ENCODE measurements at places on chromosomes 3 and 15. TPM values are rescaled to one million over a fixed set of nuclear protein-coding genes. Genes with fewer than 3 reads are reported as not detected.

Gene CCR4
- 42.1 TPM for total RNA-seq

Gene CCDC66
- total RNA-seq = 40.8 TPM

Gene RAB27A
- 149 TPM for total RNA-seq

Gene EIF5A2
- 11.8 TPM for total RNA-seq

Gene OPA1
- total RNA-seq = 61.7 TPM

Gene ADAMTSL3
- total RNA-seq = not detected

Gene SPPL2A
- total RNA-seq = 108 TPM

Gene CD200R1L
- total RNA-seq = not detected

Gene COLQ
- total RNA-seq = 2.3 TPM

Gene ZNF662
- total RNA-seq = not detected

Gene CCDC33
- not detected for total RNA-seq

Gene SLC24A5
- total RNA-seq = not detected

Gene CLDN1
- not detected for total RNA-seq

Gene LNP1
- 2.3 TPM for total RNA-seq

Gene SUCNR1
- not detected for total RNA-seq

Gene SECISBP2L
- 32.3 TPM for total RNA-seq

Gene TMEM45A
- total RNA-seq = 0.89 TPM

Gene CPLX3
- total RNA-seq = 0.35 TPM

DNA sequence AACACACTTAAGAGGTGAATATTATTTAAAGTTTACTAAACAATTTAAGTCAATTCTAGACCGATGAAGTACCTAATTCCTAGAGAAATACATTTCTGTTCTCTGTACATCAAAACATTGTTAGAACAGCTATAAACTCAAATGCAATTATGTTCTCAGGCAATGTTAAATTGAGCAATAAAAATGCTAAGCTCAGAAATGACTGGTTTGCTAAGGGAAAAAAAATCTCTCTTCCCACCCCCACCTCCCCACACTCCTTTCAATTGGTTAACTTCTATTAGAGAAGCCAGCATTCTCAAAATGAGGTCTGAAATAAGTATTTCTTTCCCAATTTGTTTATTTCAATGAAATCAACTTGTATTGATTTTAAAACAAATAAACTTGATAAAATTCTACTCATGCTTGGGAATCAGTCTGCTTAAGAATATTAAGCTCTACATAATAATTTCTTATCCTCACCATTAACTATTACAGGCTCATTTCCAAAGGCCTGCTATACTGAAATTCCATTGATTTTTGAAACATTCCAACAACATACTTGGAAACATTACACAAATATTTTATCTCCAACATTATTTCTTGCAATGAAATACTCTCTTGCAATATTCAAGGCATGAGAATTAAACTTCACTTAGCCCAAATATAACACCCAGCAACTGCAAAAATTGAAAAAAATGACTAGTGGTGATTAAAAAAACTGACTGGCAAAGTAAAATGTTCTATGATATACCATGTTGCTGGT lies 22.6 kb downstream of the TSPAN3 start:
- no peak for DNase-seq

DNA sequence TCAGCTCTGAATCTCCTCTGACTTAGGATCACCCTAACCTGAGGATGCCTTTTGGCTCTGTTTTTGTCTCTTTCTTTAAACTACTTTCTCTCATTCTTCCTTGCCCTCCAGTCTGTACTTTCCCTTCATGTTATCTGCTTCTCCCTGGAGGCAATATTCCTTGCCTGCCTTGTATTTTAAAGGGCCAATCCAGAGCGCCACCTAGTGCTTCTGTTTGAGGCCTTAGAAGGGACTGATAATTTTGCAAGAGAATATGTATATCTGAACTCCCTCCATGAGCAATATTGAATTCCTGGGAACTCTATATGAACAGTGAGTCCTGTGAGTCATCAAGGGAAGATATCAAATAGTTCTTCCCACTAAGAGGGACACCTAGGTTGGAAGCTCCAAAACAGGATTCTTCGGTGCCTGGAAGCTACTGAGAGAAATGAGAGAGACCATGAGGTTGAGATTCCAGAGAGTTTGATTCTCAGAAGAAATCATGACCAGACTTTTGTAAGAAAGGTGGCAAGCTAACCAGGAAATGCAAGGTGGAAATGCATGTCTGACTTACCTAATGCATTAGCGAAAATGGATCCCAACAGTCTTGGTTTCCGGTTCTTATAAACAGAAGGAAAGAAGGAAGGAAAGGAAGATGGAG lies 203.8 kb upstream of the CD96 start:
- peak; percentile 64 for DNase-seq

DNA sequence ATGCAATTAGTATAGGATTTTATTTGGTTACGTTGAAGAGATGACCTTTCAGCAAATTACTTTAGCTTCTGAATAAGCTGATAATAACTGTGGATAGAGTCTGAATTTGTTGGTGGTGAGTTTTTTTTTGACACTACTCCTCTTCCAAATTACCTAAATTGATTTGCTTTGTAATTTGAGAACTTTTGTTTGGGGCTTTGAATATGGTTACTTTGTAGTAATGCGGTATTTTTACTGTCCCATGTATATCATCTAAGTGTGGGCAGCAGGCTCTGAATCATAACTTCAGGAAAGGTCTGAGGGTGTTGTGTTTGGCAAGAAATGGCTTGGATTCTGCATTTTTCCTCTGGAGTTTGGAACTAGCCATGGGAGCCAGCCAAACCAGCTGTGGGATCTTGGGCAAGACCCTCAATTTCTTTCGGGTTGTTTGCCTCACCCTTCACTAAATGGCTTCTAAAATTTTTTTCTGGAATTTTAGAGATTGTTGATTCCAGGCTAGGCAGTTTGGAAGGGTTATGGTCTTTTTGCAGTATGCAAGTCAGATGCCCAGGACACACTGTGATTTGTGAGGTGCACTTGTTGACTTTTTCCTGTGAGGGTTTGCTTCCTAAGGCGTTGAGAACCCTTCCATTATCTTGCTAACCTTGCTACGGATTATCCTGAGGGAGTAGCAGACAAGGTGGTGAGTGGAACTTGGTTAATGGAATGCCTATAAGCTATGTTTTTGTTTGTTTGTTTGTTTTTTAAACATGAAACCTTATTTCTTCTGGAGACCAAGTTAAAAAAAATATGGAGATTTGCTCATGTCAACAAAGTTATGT lies 10.4 kb downstream of the PTPRG start:
- no peak for DNase-seq

GRCh38 chr15:88161636-88162035 lies 94.9 kb downstream of the NTRK3 start:
- DNase-seq = no peak

DNA sequence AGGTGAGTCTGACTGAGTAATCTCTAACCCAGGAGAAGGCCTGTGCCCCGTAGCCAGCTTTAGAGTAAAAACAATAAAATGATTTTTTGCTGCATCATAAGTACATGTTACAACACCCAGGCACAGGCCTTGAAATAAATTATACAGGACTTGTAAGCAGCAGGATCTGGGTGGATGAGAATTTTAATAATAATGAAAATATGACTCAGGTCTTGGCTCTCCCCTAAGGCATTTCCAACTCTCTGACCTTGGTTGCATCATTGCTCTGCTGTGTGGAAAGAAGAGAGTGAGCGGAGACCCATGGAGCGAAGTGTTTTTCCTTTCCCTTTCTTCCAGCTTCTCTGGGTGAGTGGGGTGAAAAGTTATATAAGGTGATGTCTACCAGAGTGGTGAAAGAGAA lies 44.6 kb downstream of the EOMES start:
- no peak for DNase-seq

DNA sequence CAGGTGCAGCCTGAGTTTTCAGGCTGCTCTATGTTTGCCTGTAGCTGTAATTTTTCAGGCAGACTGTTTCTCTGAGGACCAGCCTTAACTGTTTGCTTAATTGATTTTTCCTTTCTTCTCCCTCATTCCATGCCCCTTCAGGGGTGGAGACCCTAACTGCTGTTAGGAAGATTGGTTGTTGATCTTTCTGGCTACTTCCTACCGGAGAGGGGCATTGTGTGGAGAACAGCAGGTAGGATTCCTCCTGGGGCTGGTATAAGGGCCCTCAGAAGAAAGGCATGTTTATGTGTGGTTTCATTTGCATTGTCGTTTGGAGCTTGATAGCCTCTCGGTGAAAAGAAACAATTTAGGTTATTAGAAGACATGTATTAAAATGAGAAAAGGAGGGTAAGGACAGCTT lies 56.9 kb upstream of the GOLGA6L2 start:
- DNase-seq = no peak

GRCh38 chr3:191300422-191300821 lies 28.8 kb upstream of the CCDC50 start:
- DNase-seq = no peak

DNA sequence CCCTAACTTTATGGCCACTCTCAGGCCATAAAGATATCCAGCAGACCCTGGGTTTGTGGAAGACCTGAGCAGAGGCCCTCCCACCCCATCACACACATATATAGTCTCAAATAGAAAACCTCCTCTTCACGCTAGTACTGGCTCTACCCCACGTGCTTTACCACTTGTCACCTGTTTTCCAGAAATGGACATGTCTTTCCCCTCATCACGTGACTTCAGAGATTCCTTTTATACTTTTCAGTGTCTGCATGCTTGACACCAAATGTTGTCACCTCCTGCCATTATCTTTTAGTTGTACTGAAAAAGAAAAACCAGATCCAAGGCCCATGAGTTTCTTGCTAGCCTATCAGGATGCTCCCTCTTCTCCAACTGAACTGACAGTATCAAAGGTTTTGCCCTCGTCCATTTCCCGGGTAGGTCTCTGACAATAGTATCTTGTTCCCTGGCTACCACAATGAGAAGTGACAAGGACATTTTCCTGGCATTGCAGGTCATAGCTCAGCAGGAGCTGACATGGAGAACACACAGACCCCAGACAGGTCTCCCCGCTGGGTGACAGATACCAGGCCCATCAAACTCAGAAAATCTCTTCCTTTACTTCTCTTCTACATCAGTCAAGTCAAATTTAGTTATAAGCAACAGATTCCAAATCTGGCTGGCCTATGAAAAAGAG lies 650.0 kb upstream of the CFAP20DC start:
- DNase-seq = no peak

DNA sequence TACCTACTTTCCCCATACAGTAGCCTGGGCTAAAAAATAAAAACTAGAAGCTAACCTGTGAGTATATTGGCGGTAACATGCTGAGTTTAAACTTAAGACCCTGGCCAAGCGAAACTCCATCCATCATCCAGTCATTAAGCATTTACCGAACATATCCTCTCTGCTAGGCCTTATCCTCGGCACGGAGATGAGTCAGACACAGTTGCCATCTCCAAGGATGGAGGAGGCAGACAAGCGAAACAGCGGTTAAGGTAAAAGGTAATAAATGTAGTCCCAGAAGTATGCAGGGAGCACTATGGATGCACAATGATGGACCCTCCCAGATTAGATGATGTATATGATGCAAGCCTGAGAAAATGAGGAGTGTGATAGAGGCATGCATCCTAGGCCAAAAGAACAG lies 143.6 kb downstream of the RYR3 start:
- no peak for DNase-seq

DNA sequence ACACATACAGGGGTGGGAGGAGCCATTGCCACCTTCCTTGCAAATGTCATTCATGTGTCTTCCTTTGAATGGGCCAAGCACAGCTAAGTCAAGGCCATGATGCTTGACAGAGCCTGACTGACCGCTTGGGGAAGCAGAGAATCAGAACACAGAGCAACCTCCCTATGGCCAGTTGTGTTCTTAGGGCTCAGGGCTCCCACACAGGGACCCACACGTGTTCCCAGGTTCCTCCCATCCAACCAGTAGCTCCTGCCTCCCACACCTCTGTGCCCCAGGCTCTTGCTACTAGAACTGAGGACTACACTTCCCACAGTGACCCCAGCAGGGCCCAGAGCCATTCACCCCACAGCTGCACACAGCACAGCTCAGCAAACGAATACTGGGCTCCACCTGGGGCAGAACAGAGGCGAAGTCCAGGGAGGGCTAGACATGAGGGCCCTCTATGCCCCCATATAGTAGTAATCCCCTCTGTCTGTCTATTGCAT lies 42.9 kb downstream of the KLF15 start:
- DNase-seq = no peak

DNA sequence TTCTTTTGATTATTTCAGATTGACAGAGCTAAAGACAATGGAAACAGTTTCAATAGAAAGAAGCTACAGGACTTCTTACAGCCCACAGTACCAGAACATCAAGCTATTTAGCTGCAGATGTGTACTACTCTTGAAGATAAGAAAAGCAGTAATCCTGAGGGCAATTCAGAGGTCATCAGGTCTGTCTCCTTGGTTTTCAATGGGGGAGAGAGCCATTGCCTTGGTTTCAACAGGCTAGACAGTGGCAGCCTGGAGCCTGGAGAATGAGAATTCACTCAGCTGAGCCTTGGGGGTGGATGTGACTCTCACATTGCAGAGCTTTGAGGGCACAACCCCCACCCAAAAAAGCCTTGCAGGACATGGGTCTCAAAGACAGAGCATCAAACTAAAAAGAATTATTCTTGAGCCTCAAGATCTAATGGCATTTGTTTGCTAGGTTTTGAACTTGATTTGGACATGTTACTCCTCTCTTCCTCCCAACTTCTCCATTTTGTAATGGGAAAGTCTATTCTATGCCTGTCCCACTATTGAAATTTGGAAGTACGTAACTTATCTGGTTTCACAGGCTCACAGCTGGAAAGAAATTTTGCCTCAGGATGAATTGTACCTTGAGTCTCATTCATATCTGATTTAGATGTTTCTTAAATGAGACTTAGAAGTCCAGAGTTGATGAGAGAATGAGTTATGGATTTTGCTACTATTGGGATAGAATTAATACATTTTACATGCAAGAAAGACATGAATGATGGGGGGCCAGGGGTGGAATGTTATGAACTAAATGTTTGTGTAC lies 36.9 kb downstream of the PLSCR1 start:
- no peak for DNase-seq

DNA sequence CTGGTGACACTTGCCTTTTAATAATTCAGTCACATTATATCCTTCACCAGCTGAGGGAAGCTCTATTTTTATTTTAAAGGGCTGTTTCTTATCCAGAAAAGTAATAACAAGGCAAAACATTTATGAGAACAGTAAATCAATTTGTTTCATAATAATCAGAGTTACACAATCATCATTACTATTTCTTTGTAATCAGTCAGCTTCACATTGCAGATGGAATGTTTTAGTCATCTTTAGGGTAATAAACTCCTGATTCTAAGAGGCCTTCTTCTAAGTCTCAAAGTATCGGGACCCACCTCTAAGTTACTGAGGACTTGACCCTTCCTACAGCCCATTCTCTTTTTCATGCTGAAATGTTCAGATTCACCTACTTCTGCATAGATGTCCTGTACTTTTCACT lies 298.3 kb upstream of the TGFBR2 start:
- no peak for DNase-seq

DNA sequence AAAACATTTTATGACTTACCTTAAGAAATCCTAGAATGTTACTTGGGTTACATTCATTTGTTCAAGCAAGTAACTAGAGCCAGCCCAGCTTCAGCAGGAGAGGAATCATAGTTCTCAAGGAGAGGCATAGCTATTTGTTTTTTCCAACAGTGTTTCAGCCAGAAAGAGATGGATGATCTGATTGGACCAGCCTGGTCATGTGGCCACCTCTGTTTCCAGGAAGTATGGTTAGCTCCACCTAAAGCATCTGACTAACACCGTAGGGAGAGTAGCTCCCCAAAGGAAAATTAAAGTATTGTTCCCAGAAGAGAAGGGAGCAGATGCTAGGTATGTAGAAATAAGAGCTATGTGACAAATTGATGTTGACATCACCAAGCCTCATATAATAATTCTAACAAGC lies 417.1 kb downstream of the TAFA4 start:
- DNase-seq = no peak

- DNase-seq = no peak
Measured at GRCh38 chr15:70266412-70267121, 168.8 kb upstream of the TLE3 start.

- DNase-seq = no peak
Measured at GRCh38 chr3:19543212-19543841, 390.7 kb downstream of the EFHB start.

- no peak for DNase-seq
Measured at GRCh38 chr15:27683121-27683520, 416.0 kb downstream of the OCA2 start.
